ENCODE measurements at places on chromosomes 1 and 21.

GRCh38 chr1:95716550-95716949 lies 482.5 kb downstream of the RWDD3 start:
- DNase-seq, result no peak

DNA sequence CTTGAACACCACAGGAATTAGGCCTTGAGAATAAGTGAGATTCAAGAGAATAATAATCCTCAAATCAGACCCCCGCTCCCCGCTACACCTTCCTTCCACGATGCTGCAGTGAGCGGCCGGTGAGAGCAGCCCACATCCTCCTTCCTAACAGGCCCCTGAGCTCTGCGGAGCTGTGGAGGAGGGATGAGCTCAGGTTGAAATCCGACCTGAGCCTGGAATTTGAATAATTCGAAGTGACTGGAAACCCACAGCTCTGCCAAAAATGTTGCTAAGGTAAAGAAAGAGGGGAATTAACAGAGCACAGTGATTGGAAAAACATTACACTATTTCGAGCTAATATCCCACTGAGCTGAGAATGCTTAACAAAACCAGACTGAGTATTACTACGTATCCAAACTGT lies 90.0 kb downstream of the URB2 start:
- no peak for DNase-seq

GRCh38 chr1:41239988-41240610 lies 2.0 kb downstream of the SCMH1 start:
- DNase-seq, result no peak

DNA sequence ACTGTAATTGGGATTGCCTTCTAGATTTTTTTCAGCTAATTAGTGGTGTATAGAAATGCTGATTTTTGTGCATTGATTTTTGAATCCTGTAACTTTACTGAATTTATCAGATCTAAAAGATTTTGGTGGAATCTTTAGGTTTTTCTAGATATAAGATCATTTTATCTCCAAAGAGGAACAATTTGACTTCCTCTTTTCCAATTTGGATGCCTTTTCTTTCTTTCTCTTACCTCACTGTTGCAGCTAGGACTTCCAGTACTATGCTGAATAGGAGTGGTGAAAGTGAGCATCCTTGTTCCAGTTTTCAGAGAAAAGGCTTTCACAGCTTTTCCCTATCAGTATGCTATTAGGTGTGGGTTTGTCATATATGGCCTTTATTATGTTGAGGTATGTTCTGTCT lies 53.6 kb downstream of the TESK2 start:
- DNase-seq, result no peak

DNA sequence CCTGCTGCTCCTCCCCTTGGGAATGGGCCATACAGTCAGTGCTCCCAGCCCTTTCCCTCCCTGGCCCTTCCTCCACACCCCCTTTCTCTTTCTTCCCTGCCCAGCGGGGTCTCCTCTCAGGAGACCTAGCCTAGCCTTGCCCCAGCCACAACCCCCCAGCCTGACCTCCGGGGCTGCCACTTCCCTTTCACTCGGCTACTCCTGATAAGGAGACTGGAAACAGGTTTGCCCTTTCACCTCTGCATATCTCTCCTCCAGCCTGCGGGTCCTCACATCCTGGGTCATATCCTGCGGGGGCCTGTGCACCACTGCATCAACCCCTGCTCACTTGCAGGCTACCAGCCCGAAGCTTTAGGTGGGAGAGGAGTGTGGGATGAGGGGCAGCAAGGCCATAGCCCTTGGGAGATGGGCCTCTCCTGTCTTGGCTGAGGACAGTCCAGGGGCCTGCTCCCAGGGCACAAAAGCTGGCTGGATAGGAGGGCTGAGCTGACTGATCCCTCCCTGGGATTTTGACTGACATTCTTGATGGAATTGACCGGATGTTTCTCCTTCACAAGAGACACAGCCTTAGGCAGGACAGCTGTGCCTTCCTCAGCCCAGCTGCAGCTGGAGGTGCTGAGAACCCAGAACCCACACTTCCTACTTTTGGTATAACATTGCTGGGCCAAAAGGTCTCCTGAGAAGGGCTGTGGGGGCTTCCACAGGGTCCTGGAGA lies 19.2 kb upstream of the ALX3 start:
- DNase-seq, result no peak

DNA sequence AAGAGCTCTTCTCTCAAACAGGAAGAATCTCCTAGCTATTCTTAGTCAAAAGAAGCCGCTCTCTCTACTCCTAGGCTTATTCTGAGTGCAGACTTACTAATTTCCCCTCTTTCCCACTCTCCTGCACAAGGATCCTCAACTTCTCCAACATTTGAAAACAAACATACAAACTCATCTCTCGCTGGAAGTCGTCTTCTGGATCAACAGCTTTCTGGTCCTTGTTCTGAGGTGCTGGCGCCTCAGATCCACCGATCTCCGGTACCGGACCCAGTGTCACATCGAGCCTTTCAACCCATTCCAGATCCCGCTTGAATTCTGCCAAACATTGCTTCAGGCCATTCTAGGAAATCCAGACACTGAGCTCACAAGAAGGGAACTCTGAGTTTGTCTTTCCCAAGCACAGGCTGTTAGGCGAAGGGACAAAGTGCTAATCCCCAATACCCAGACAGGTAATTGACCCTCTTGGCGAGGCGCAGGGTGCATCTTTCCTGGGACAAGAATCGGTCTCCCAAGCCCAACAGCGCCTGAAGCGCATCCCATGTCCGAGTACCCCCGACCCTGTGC lies 696 bp downstream of the EBNA1BP2 start:
- DNase-seq, result no peak

DNA sequence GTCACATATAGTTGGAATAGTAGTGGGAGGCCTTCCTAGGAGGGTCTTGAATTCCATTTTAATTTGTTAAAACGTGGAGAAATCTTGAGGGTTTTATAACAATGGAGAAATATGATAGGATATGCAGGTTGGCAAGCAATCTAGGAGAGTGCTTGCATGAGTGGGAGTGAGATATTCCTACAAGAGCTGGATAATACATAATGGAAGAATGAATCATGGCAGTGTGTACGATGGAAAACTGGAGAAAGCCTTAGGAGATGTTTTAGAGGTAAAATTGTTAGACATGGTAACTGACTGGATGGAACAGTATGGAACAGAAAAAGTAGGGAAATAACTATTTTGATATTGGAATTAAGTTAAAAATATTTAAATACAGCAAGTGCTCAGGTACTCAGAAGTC lies 352.4 kb downstream of the PTBP2 start:
- DNase-seq, result no peak

- no peak for DNase-seq
These were observed 119.0 kb downstream of the MAST2 start for GRCh38 chr1:45922374-45922773.

DNA sequence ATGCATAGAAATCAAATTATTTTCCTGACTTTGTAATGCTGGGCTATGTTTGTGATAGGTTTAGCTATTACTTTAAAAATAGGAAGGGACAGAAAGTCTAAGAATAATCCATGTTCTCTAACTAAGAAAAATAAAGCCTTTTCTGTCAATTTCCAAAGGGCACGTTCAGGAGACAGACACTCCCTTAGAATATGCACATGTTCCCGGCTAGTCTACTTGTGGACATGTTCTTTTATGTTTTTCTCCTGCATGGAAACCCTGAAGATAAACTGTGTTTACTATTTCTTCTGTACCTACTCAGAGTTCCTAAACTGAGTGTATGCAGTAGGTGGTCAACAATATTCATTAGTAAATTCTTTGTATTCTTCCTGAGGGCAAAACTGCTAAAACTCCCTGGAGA lies 12.5 kb downstream of the PSMB4 start:
- DNase-seq, result no peak

DNA sequence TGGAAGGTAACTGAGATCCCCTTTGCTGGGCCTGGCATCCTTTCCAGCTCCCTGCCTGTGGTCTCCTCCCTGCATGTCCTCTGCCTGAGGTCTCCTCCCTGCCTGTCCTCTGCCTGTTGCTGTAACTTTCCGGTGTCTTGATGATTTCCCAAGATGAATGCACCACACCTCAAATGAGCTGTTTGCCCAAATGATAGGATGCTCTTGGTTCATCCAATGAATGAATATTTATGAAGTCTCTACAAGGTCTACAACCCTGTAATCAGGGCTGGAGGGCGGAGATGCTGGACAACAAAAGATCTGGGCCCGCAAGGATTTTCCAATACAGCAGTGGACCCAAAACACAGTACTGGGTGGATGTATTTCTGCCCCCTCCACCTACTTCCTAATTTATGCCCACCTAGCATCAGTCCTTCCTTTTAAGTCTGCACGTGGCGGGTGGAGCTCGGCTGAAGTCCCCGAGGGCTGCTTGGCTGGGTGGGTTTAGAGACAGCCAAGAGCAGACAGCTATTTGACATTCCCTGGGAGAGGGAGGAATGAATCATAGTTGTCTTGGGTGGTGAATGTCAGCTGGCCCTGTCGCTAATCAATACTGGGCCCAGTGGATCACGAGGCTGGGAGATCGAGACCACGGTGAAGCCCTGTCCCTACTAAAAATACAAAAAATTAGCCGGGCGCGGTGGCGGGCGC lies 60.3 kb upstream of the GRHL3 start:
- no peak for DNase-seq

DNA sequence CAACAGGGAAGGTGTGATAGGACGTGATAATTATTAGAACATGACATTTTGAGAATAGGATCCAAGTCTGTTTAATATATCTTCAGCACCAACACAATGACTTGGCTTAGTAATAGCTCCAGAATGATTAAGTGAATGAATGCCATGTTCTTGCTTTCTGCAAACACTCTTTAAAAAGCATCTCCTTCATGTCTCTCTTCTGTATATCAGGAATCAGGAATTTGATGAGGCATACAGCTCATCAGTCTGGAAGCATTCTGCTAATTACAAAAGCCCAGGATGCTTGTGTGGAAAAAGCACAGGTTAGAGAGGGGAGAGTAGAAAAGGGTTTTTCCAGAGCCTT lies 113.0 kb upstream of the ZNF648 start:
- DNase-seq, result no peak

DNA sequence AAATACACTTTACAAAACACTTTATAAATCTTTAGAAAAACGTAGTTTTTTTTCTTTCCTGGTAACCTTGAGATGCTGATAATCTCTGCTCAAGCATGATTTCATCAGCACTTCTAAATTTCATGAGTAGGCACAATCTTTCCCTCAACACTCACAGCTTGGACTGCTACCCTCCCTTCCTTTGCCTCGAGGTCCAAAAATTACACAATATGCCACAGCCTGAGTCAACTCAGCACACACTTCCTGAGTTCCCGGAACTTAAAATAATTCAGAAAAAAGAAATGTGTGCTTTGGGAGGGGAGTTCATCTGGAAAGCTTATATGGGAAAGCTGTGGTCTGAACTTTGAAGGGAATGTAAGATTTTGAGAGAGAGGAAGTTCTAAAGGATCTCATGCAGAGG lies 5.9 kb downstream of the CLCA2 start:
- no peak for DNase-seq

- DNase-seq, result no peak
These were observed 233.1 kb upstream of the VAMP3 start for GRCh38 chr1:7538033-7538432.
